Stimulated activated CD8-positive, alpha-beta memory T cell treated with anti-CD3 and anti-CD28 coated beads, Interleukin-15, amount 100 ng/mL, for 4 hours (primary cell): ENCODE measurements at places on chromosomes 1 and 21.

DNA sequence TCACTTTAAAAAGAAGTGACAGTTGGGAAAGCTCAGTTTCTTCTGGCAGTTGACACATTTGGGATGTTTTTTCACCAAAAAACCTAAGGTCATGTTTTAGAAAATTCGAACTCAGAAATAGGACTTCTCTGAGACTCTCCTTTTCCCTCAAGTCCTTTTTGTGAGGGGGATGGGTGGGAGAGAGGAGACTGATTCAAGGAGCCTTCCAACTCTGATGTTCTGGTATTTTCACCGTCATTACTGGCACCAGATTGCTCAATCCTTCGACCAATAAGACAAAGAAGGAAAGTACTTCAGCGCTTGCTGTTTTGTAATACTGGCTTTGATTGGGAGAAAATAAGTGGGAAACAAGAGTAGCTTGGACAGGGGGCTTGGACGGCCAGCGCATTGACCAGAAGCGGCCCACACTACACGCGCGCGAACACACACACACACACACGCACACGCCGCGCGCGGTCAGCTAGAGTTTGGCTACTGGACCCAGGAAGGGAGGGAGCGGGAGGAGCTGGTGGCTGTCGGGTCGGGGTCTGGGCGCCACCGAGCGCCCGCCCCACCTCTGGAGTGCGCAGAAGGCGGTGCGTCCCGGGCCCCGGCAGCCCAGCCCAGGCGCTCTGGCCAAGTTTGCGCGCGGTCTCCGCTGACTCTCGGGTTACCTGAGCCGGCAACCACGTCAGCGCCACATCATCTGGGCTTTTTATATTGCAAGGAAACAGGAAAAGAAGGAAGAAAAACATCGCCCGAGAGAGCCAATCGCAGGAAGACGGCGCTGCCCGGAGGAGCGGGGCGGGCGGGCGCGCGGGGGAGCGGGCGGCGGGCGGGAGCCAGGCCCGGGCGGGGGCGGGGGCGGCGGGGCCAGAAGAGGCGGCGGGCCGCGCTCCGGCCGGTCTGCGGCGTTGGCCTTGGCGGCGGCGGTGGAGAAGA, at the start of gene KCNK1:
KCNK1 (plus strand) TSS at position 855 of the 921 bp plus-strand sequence; CDS start at position 921, 66 bp downstream.
- no peak for DNase-seq

GRCh38 chr1:43582162-43582566, 51.5 kb downstream of the PTPRF start:
- peak; percentile 13 for DNase-seq

- no peak for DNase-seq
Observed at GRCh38 chr21:39542736-39543135, 70.0 kb upstream of the B3GALT5 start.

GRCh38 chr1:115710859-115711624, 57.5 kb downstream of the CASQ2 start:
- no peak for DNase-seq

DNA sequence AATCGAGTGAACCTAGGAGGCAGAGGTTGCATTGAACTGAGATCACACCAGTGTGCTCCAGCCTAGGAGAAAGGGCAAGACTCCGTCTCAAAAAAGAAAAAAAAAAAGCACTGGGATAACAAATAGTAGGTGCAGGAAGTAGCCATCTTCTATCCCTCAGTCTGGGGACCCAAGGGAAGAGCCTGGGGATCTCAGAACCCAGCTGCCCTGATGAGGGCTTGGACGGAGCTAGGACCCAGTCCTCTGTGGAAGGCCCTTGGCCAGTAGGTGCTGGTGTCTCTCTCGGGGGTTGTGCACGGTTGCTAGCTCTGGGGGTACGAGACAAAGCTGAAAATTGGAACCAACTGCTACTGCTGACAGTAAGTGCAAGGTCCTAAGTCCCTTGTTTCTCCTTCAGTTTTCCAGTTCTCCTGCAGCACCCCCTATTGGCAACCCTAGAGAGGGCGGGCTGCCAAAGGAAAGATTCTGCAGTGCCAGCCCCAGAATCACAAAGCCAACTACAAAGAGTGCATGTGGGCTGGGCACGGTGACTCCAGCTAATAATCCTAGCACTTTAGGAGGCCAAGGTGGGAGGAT, 57.6 kb upstream of the KIF1B start:
- no peak for DNase-seq

DNA sequence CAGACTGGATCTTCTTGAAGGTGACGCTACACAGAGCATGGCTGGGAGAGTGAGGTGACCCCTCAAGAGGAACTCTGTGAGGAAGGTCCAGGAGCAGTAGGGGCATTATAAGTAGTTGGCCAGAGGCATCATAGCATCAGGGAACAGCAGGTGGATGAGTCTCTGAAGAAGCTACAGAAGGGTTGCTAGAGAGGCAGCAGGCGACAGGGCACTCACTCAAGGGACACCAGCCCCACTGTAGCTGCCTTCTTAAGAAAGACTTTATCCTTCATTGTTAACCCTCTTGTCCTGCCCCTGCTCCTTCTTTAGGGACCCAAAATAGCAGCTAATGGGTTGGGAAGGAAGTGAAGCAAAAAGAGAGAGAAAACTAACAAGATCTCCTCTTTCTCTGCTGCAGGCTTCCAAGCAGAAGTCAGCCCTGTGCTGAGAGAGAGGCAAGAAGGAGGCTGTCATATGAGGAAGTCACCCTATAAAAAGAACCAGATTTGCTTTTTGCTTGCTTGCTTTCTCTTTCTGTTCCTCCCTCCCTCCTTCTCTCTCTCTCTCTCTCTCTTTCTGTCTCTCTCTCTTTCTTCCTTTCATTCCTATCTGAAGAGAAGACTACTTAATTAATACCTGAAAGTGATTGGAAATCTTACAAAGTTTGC, 7.7 kb upstream of the CD5L start:
- DNase-seq = no peak

GRCh38 chr1:177686933-177687332, 282.9 kb downstream of the SEC16B start:
- DNase-seq = no peak

DNA sequence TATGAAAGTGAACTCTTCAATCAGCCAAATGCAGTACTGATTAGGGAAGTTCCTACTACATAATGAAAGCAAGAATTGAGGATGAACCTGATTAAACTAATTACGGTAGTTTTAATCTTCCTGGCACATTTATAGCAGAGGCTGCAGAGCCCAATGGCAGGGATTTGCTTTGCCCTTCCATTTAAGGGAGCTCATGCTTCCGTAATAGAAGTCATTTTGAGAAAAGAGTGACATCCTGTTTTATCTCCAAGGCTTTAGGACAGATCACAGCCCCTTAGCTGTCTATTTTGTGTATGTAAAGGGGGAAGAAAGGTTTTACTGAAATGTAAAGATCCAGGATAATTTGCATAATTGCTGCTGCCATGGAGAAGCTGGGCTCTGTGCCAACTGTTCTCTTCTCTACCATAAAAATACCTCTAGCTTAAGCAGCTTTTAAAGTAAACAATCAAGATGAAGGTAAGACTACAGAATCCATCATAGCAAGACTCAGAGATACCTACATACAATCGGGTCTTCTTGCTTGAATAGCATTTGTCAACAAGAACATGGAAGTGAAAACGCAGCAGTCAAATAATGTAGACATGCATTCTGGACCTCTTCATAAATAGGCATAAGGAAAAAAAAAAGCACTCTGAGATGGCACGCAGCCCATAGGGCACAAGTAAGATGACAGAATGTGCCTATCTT, 62.5 kb downstream of the ASH1L start:
- no peak for DNase-seq

GRCh38 chr21:36282568-36283230, 37.3 kb upstream of the MORC3 start:
- no peak for DNase-seq

- no peak for DNase-seq
Observed at GRCh38 chr1:22848405-22848804, 124.3 kb downstream of the LACTBL1 start.

GRCh38 chr1:199856216-199856780, 171.2 kb upstream of the NR5A2 start:
- DNase-seq = no peak

DNA sequence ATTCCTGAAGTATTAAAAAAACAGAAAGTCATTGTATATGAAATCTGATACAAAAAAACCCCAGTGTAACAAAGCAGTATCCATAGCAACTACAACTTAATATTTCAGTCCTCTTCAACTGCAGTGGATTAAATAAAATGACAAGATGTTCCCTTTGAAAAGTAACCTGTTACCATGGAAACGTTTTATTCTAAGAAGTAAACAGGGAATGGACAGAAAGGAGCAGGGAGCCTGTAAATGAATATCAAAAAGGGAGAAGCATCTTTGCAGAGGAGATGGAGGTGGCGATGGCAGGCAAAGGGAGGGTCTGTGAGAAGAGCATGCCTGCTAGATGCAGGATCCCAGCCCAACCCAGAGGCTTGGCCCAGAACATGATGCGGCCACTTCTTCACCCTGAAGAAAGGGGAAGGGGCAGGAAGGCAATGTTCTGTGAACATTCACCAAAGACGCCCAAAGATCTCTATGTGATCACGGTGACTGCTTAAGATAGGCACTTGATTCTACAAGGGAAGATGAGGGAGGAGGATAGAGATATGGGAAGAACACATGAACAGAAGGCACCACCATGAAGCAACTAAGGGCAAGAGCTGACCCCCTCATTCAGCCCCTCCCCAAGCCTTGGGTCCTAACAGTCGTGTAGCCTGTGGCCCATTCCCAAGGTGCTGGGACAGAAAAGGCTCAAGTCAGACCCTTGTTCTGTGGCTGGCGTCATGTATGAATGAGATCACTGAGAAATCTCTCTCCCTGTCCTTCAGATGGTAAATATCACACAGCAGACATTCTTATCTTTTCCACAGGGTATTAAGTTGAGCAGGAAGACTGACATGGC, 200.0 kb downstream of the SLC45A1 start:
- DNase-seq = no peak

- no peak for DNase-seq
Observed at GRCh38 chr1:234331507-234331906, 41.7 kb upstream of the COA6 start.

- DNase-seq = no peak
Observed at GRCh38 chr1:218817071-218817470, 356.6 kb upstream of the LYPLAL1 start.

GRCh38 chr1:188027613-188028012, 1198.9 kb downstream of the PLA2G4A start:
- no peak for DNase-seq
